Testis (tissue), 5 donors: ENCODE measurements at places on chromosomes 1 and 21. TPM values are rescaled to one million over a fixed set of nuclear protein-coding genes. Genes with fewer than 3 reads are reported as not detected.

GRCh38 chr1:65946960-65947359 lies 154.3 kb downstream of the PDE4B start:
- DNase-seq, result no peak
- no peaks in the 10 kb centered on the region for H3K4me1 ChIP-seq
- no peaks in the 10 kb centered on the region for H3K36me3 ChIP-seq
- H3K27me3 ChIP-seq, result no peaks in the 10 kb centered on the region
- H3K27ac ChIP-seq, result no peak overlapping the region

DNA sequence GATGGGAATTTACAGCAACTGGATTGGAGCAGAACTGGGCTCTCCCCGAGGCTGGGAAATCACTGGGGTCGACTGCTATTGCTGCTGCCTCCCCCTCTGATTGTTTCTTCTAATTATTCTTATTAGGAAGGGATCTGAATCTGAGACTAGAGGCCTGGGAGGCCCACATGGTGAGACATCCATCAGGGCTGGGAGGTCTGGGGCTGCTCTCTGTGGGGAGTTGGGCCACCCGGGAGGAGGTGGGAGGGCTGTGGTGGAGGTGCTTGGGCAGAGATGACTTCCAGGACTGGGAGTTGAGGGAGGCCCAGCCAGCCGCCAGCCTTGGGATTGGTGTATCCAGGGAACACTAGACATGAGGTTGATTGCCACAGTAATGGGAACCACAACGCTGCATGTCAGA lies 247.9 kb downstream of the GRIK3 start:
- H3K27ac ChIP-seq, result no peak overlapping the region
- H3K4me1 ChIP-seq, result peaks cover 5% of the 10 kb centered on the region
- DNase-seq, result no peak
- no peaks in the 10 kb centered on the region for H3K36me3 ChIP-seq
- H3K4me3 ChIP-seq, result no peak overlapping the region
- H3K27me3 ChIP-seq, result no peaks in the 10 kb centered on the region

DNA sequence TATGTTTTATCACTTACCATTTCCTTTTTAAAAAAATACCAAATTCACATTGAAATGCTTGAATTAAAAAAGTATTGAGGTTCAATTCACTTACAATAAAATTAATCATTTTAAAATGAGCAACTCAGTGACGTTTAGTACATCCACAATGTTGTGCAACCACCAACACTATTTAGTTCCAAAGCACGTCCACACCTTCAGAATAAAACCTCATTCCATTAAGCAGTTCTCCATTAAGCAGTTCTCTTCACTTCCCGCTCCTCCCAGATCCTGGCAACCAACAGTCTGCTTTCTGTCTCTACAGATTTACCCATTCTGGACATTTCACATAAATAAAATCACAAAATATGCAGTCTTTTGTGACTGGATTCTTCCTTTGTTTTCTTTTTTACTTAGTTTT lies 41.3 kb downstream of the GNG4 start:
- H3K4me3 ChIP-seq, result no peak overlapping the region
- no peaks in the 10 kb centered on the region for H3K27me3 ChIP-seq
- DNase-seq, result no peak
- no peaks in the 10 kb centered on the region for H3K36me3 ChIP-seq
- no peak overlapping the region for H3K27ac ChIP-seq
- no peaks in the 10 kb centered on the region for H3K4me1 ChIP-seq

The TCP10L gene
- total RNA-seq, result 81.3 TPM

The CNKSR1 gene
- total RNA-seq, result 7.6 TPM
